Breast epithelium (tissue), 4 donors: ENCODE measurements at places on chromosomes 6 and 20. TPM values are rescaled to one million over a fixed set of nuclear protein-coding genes. Genes with fewer than 3 reads are reported as not detected.

DNA sequence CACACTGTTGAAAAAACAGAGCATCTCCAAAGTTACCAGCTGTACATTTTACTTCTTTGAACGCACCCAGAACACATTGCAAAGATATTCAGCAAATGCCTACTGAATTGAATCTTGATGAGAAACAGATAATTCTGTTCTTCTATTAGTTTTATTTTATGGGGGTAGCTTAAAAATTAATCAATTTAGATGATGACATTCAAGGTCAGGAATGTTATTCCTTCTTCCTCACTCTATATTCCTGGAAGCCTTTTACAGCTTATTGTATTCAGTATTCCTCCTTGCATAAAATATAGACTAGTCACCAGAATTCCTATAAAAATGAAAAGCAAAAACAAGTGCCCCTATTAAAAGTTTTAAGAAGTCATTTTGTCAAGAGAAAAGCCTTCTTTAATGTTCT lies 21.4 kb upstream of the GMDS start:
- H3K4me3 ChIP-seq, result no peak overlapping the region
- no peaks in the 10 kb centered on the region for H3K36me3 ChIP-seq
- no peaks in the 10 kb centered on the region for H3K4me1 ChIP-seq
- no peak overlapping the region for H3K27ac ChIP-seq

DNA sequence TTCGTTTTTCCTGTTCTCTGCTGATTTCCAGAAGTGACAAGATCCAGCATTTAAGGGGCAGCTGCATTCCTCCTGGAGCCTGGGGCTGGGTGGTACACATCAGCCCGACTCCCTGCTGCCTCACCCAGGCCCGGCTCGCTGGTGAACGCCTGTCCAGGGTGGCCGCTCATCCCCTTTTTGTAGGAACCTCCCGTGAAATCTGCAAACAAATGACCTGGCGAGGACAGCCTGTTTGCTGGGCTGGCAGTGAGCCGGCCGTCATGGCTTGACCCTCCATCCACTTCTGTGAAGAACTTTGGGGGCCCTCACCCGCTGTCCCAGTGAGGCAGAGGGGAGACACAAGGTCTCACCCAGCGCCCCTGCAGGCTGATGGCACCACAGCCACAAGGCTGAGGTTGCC lies 39.0 kb downstream of the PYGB start:
- H3K4me3 ChIP-seq, result no peak overlapping the region
- H3K36me3 ChIP-seq, result peaks cover 15% of the 10 kb centered on the region
- no peaks in the 10 kb centered on the region for H3K27me3 ChIP-seq
- no peak overlapping the region for H3K27ac ChIP-seq
- DNase-seq, result peak; percentile 30

GRCh38 chr20:41306061-41306727 lies 11.3 kb downstream of the ZHX3 start:
- H3K27ac ChIP-seq, result no peak overlapping the region
- no peak for DNase-seq
- H3K36me3 ChIP-seq, result no peaks in the 10 kb centered on the region
- H3K27me3 ChIP-seq, result no peaks in the 10 kb centered on the region

DNA sequence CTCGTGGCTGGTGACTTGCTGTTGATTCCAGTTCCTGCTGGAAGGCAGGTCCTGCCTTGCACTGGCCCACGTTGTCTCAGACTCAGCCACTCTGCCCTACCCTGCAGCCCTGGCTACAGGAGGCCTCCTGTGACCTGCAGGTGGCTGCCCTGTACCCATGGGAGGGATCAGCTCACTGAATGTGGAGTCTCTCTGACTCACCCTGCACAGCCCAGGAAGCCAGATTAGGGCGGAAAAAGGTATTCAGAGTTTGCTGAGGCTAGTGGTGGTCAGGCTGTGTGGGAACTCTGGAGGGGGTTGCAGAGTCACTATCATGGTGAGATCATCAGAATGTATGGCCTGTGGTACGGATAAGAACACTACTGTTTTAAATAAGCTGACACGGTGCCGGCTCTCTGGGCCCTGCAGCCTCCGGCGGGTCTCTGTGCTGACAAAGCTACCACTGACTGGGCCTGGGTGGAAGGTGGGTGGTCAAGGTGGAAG lies 24.7 kb upstream of the PYGB start:
- no peaks in the 10 kb centered on the region for H3K27me3 ChIP-seq
- H3K4me1 ChIP-seq, result peaks cover 12% of the 10 kb centered on the region
- peak overlapping the region; percentile 38 for H3K27ac ChIP-seq
- H3K4me3 ChIP-seq, result no peak overlapping the region
- no peak for DNase-seq

DNA sequence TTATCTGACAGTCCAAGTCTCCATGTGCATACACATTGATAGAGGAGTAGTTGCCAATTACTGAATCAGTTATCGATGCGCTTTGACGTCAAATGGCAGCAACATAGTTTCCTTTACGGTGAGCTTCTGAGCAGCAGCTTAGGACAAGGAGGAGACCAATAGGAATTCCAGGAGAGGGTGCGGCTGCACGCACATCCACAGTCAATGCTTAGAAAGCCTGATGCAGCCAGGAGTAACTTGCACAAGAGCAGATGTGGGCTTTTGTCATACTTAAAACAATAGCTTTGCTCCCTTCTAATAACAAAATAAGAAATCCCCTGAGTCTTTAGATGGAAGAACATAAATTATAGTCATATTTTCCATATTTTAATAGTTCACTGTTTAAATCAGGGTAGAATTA lies 442.1 kb downstream of the BCKDHB start:
- H3K4me3 ChIP-seq, result no peak overlapping the region
- DNase-seq, result no peak
- no peak overlapping the region for H3K27ac ChIP-seq
- H3K27me3 ChIP-seq, result no peaks in the 10 kb centered on the region

DNA sequence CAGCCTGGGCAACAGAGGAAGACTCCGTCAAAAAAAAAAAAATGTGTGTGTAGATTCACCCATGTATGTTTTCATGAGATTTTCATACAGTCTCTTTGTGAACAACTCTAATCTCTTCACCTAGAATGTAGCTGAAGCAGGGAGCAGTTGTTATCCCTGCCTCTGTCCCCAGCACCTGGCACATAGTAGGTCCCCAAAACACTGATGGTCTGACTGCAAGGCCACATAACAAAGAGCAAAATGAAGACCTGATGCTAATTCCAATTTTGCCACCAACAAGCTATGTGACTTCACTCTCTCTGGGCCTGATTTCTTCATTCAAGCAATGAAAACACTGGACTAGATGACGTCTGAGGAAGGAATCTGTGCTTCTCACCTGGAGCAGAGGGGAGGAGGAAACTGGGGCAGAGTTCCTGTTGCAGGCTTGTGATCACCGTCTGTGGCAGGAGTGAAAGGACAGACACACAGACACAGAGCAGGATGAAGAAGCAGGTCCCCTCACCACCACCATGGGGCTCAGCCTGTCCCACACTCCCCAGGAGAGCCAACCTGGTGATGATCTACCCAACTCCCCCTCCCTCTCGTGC lies 4.6 kb downstream of the SLC44A4 start:
- no peaks in the 10 kb centered on the region for H3K36me3 ChIP-seq
- no peak for DNase-seq
- H3K27me3 ChIP-seq, result no peaks in the 10 kb centered on the region
- H3K4me1 ChIP-seq, result no peaks in the 10 kb centered on the region
- H3K27ac ChIP-seq, result no peak overlapping the region
- H3K4me3 ChIP-seq, result no peak overlapping the region

- no peak overlapping the region for H3K4me3 ChIP-seq
- no peaks in the 10 kb centered on the region for H3K27me3 ChIP-seq
- H3K4me1 ChIP-seq, result peaks cover 12% of the 10 kb centered on the region
- no peak for DNase-seq
- H3K36me3 ChIP-seq, result no peaks in the 10 kb centered on the region
- peak overlapping the region; percentile 21 for H3K27ac ChIP-seq
These were observed 198.3 kb downstream of the BCAS1 start for GRCh38 chr20:53872081-53872541.

- no peaks in the 10 kb centered on the region for H3K27me3 ChIP-seq
- DNase-seq, result no peak
- H3K4me3 ChIP-seq, result no peak overlapping the region
- H3K36me3 ChIP-seq, result no peaks in the 10 kb centered on the region
- no peak overlapping the region for H3K27ac ChIP-seq
These were observed 33.3 kb downstream of the CPNE5 start for GRCh38 chr6:36805917-36806316.

DNA sequence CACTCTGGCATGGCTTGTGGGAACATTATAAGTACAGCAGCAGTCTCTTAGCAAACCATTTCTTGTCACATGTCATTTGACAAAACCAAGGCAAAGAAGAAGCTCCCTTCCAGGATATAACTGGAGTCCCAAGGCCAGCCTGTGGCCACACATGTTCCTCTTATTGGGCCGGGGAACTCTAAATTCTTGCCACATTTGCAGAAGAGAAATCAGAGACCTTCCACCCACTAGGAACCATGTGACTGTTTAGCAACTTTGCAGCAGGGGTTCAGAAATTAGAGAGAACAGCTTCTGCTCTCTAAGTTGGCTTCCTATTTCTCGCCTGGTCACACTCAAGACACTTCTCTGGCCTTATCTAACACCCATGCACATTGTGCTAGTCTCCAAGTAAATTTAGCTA lies 20.4 kb upstream of the MEP1A start:
- H3K27ac ChIP-seq, result no peak overlapping the region
- DNase-seq, result no peak
- H3K4me3 ChIP-seq, result no peak overlapping the region
- H3K4me1 ChIP-seq, result no peaks in the 10 kb centered on the region
- no peaks in the 10 kb centered on the region for H3K36me3 ChIP-seq

DNA sequence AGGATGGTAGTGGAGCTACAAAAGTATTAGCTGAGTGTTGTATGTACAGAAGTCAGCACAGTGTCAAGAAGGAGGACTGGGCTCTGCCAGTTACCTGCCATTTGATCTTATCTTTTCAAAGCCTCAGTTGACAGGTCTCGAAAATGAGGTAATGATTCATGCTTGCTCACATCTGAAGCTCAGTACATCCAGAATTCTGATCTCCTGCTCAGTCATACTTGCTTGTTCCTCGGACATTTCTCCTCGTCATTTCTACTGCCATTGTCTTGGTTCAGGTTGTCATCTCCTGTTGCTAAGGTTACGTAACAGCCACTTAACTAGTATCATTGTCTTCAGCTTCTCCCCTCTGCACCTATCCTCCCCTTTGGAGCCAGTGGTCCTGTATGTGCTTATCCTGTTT lies 89.5 kb downstream of the SLX4IP start:
- peak overlapping the region; percentile 79 for H3K27ac ChIP-seq
- no peaks in the 10 kb centered on the region for H3K27me3 ChIP-seq
- H3K4me1 ChIP-seq, result no peaks in the 10 kb centered on the region

GRCh38 chr6:160031871-160032270 lies 63.0 kb downstream of the IGF2R start:
- no peaks in the 10 kb centered on the region for H3K27me3 ChIP-seq
- no peaks in the 10 kb centered on the region for H3K4me1 ChIP-seq
- H3K4me3 ChIP-seq, result no peak overlapping the region
- DNase-seq, result no peak
- H3K27ac ChIP-seq, result no peak overlapping the region

DNA sequence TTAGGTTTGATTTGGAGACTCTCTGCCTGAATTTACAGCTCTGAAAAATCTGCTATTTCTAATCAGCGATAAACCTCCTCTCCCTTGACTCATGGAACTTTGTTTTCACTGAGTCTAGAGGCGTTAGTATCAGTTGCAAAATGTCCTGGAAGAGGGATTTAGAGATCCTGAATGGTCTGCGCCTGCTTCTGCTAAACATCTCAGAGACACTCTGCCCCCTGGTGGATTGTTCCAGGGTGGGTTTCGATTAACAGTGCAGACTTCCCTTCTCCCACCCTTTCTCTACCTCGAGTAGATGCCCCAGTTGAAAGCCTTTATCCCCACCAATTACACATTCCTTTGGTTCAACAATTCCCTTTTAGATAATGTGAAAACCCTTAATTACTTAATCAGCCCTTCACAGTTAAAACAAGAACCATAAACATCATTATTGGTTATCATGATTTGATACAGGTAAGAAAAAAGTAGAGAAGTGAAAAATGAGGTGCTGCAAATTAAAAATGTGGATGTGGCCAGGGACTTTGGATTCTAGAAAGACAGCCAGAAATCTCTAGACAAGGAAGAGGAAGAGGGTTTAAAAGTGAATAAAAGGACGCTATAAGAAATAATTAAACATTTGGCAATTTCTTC lies 5.5 kb downstream of the HTR1B start:
- DNase-seq, result no peak
- no peaks in the 10 kb centered on the region for H3K27me3 ChIP-seq
- no peak overlapping the region for H3K4me3 ChIP-seq
- no peaks in the 10 kb centered on the region for H3K36me3 ChIP-seq

DNA sequence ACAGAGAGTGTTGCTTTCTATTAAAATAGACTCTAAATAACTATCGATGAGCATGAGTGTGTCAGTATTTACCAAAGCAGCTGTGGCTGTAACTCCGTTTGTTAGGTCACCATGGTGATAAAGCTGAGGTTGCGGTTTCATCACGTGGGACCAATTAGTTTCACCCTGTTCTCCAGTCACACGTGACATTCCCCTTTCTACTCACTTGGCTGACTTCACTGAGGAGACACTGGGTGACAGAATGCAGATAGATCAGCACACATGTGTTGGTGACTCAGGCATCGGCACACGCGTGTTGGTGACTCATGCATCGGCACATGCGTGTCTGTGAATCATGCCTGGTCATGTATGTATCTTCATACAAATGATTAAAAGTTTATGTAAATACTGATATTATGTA lies 285.4 kb downstream of the THBS2 start:
- H3K4me3 ChIP-seq, result no peak overlapping the region
- H3K4me1 ChIP-seq, result no peaks in the 10 kb centered on the region
- no peaks in the 10 kb centered on the region for H3K36me3 ChIP-seq
- H3K27me3 ChIP-seq, result no peaks in the 10 kb centered on the region
- peak; percentile 42 for DNase-seq

- H3K27ac ChIP-seq, result peak overlapping the region; percentile 56
- no peak for DNase-seq
- no peaks in the 10 kb centered on the region for H3K36me3 ChIP-seq
- H3K4me3 ChIP-seq, result peak overlapping the region; percentile 68
- H3K27me3 ChIP-seq, result no peaks in the 10 kb centered on the region
These were observed 48.1 kb downstream of the NOL4L start for GRCh38 chr20:32536851-32537656.

- no peak overlapping the region for H3K4me3 ChIP-seq
- no peak for DNase-seq
- H3K36me3 ChIP-seq, result no peaks in the 10 kb centered on the region
- no peaks in the 10 kb centered on the region for H3K27me3 ChIP-seq
These were observed 652.8 kb upstream of the CITED2 start for GRCh38 chr6:140027219-140027618.

- H3K4me3 ChIP-seq, result no peak overlapping the region
- H3K36me3 ChIP-seq, result no peaks in the 10 kb centered on the region
- H3K27me3 ChIP-seq, result no peaks in the 10 kb centered on the region
- no peaks in the 10 kb centered on the region for H3K4me1 ChIP-seq
- no peak for DNase-seq
- H3K27ac ChIP-seq, result no peak overlapping the region
These were observed 47.4 kb downstream of the HDAC2 start for GRCh38 chr6:113923526-113923925.

The SMLR1 gene
- not detected for total RNA-seq

The CAP2 gene
- 7.5 TPM for total RNA-seq

The PACRG gene
- total RNA-seq, result 4.6 TPM

The SCRT2 gene
- total RNA-seq, result not detected

The SEL1L2 gene
- 7.4 TPM for total RNA-seq

The DHX16 gene
- total RNA-seq, result 23.5 TPM

The GPR6 gene
- not detected for total RNA-seq

The VIP gene
- 1.5 TPM for total RNA-seq

The ALDH8A1 gene
- total RNA-seq, result 1.5 TPM

The RIMS4 gene
- total RNA-seq, result 0.66 TPM

The CARMIL1 gene
- 23.6 TPM for total RNA-seq

The THBD gene
- 44.2 TPM for total RNA-seq

The ZC3H12D gene
- total RNA-seq, result 3.8 TPM

The NNAT gene
- 3.9 TPM for total RNA-seq
